ENCODE measurements at places on chromosomes 6 and 20. TPM values are rescaled to one million over a fixed set of nuclear protein-coding genes. Genes with fewer than 3 reads are reported as not detected.

The HLA-B gene
- 70.7 TPM for total RNA-seq

The TTBK1 gene
- 1.6 TPM for total RNA-seq

GRCh38 chr6:133478673-133479072 is 237.5 kb downstream of the EYA4 start:
- no peak for DNase-seq
- no peak overlapping the region for H3K4me3 ChIP-seq
- no peak overlapping the region for H3K27ac ChIP-seq
- no peaks in the 10 kb centered on the region for H3K36me3 ChIP-seq
- no peaks in the 10 kb centered on the region for H3K27me3 ChIP-seq
- H3K4me1 ChIP-seq, result no peaks in the 10 kb centered on the region

The SCUBE3 gene
- total RNA-seq, result 2.7 TPM

DNA sequence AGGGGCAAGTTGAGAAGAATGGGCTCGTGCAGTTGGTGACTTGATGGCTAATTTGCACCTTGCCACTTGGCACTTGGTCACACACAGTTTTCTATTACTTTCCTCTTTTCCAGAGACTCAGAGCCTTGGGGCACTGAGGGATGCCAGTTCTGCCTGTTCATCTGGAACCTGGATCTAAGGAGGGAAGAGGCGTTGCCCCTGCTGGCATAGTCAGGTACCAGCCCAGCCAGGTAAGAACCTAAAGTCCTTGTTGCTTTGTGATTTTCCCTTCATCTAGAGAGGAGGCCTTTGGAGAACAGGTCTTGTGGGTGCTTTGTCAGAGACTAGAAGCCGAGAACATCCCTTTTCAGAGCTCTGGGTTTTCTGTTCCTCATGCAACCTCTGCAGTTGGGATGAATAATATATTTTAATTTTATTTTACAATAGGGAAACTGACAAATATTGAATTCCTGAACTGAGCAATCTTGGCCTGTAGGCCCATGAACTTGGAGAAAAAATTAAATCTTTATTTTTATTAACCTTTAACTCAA is 11.4 kb downstream of the SYTL3 start:
- no peak overlapping the region for H3K27ac ChIP-seq
- H3K36me3 ChIP-seq, result no peaks in the 10 kb centered on the region
- no peak overlapping the region for H3K4me3 ChIP-seq
- H3K27me3 ChIP-seq, result no peaks in the 10 kb centered on the region
- no peaks in the 10 kb centered on the region for H3K4me1 ChIP-seq
- DNase-seq, result no peak

The DZANK1 gene
- 9.6 TPM for total RNA-seq

GRCh38 chr20:62407221-62407992 is at the start of gene CABLES2:
TSS of gene CABLES2 (minus strand) at chr20:62407285. CDS start at chr20:62407276, 9 bp downstream.
- H3K36me3 ChIP-seq, result no peaks in the 10 kb centered on the region
- DNase-seq, result peak; percentile 91
- peak within 1 kb of the TSS; percentile 81 for H3K4me3 ChIP-seq
- H3K27ac ChIP-seq, result no peak within 1 kb of the TSS

GRCh38 chr6:55017555-55018300 is 156.6 kb upstream of the HCRTR2 start:
- DNase-seq, result no peak
- H3K27ac ChIP-seq, result no peak overlapping the region
- no peaks in the 10 kb centered on the region for H3K27me3 ChIP-seq
- H3K36me3 ChIP-seq, result no peaks in the 10 kb centered on the region
- no peak overlapping the region for H3K4me3 ChIP-seq

The BPIFB2 gene
- total RNA-seq, result not detected

DNA sequence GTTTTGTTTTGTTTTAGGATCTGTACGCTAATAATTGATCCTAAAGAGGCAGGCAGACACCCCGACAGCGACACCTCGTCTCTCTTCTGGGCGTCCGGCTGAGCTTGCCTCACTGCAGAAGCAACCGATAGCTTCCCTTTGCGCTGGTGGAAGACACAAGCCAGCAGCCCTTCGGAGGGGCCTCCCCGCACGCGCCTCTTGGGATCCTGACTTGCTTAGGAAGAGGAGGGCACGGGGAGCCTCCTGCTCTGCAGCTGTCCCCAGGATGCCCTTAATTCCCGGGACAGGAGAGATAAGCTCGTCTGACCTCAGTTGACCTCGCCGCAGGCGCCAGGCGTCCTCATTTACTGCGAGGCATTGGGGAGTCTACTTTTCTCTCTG is 94.0 kb downstream of the CD83 start:
- H3K27ac ChIP-seq, result no peak overlapping the region
- H3K27me3 ChIP-seq, result no peaks in the 10 kb centered on the region
- H3K36me3 ChIP-seq, result peaks cover 9% of the 10 kb centered on the region
- peaks cover 2% of the 10 kb centered on the region for H3K4me1 ChIP-seq

DNA sequence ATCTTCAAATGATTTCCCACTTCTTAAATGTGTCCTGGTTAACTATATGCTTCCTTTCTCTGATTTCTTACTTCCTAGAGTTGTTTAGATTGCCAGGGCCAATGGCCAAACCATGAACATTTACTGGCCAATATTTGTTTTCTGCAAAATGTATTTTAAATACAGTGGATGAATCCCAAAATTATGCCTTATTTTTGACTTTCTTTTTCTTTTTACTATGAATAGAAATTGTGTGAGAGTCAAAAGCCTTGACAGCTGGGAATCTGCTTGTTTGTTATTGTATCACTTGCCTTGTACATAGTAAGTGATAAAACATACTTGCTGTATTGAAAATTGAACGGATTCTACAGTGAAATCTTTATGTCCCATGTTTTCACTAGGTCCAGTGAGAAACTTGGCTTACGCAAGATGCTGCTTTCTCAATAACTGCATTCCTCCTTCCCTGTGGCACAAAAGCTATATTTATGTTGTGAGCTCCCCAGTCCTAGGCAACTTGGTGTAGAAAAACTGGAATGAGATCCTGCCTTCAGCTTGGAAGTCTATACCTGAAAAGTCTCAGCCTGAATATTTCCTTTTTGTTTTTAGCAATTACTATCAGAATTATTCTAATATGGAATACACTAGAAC is 295.2 kb downstream of the EPHA7 start:
- peaks cover 2% of the 10 kb centered on the region for H3K4me1 ChIP-seq
- no peak overlapping the region for H3K27ac ChIP-seq
- H3K36me3 ChIP-seq, result no peaks in the 10 kb centered on the region
- no peak for DNase-seq

- H3K4me3 ChIP-seq, result no peak overlapping the region
- DNase-seq, result no peak
- no peaks in the 10 kb centered on the region for H3K4me1 ChIP-seq
Observed at GRCh38 chr20:18578581-18578980, 9.3 kb upstream of the DTD1 start.

- H3K27me3 ChIP-seq, result no peaks in the 10 kb centered on the region
- H3K36me3 ChIP-seq, result peaks cover 10% of the 10 kb centered on the region
- H3K4me3 ChIP-seq, result no peak overlapping the region
- no peak for DNase-seq
Observed at GRCh38 chr20:55881204-55881603, 124.1 kb downstream of the CBLN4 start.

DNA sequence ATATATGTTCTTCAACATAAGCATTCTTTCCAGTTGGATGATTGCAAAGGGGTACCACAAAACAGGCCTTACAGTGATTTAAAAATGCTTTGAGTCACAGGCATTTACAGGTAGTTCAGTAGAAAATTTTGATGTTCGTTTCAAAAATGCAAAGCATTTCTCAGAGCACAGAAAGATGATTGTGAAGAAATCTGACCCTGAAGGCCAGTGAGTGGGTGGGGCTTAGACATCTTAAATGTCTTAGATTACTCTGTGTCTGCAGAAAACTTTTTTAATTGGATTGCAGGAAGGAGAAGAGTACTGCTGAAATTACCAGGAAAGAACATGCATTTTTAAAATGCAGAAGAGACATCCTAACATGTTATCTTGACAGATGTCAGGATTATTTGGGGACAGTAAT is 268.3 kb downstream of the CDKAL1 start:
- no peak for DNase-seq
- H3K4me3 ChIP-seq, result no peak overlapping the region
- no peak overlapping the region for H3K27ac ChIP-seq
- H3K36me3 ChIP-seq, result peaks cover 9% of the 10 kb centered on the region
- H3K27me3 ChIP-seq, result no peaks in the 10 kb centered on the region
- no peaks in the 10 kb centered on the region for H3K4me1 ChIP-seq

- H3K4me1 ChIP-seq, result peaks cover 7% of the 10 kb centered on the region
- no peak for DNase-seq
- H3K27ac ChIP-seq, result no peak overlapping the region
Observed at GRCh38 chr6:154341871-154342270, 14.7 kb downstream of the IPCEF1 start.
